Fibroblast of the aortic adventitia (primary cell): ENCODE measurements at places on chromosomes 6 and 20. TPM values are rescaled to one million over a fixed set of nuclear protein-coding genes. Genes with fewer than 3 reads are reported as not detected.

Gene TREML4
- not detected in 2 replicates for total RNA-seq

GRCh38 chr20:32651537-32651936 lies 22.2 kb downstream of the C20orf203 start:
- no peak for DNase-seq

DNA sequence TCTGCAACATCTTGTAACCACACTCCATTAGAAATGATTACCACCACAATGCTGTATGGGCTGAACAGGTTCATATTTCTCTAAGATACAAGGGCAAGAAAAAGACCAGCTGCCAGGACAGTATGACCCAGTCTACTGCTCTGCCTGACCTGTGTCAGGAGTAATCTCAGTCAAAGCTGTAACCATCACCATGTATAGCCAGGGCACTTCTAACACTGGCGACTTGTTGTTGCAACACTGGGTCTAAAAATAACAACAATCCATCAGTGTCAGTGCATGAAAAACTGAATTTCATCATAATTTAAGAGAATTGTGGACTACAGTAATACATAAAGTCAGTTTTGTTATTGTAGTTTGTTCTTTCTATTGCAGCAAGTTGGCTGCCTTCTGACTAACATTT lies 738.6 kb upstream of the ADGRB3 start:
- DNase-seq, result peak; percentile 73

Gene C20orf173
- not detected in 2 replicates for total RNA-seq

DNA sequence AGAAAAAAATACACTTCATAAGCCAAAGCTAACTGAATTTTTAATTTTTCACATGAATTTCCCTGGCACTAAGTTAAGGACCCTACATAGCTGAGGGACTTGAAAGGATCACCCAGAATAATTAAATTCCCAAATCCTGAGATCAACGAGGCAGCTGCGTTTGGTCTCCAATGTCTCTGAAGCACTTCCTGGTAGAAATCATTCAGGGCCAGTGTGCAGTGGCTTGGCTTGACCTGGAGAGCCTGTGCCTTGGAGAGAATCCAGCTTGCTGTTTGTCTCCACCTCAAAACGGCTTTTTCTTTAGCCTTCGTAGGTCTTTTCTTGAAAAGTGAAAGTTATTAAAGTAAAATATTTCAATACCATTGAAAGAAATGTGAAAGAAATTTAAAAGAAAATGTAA lies 92.4 kb downstream of the SMOC2 start:
- peak; percentile 37 for DNase-seq

GRCh38 chr6:30349421-30350177 lies 4.6 kb downstream of the RPP21 start:
- no peak for DNase-seq

- DNase-seq, result no peak
These were observed 122.2 kb downstream of the COL19A1 start for GRCh38 chr6:69988458-69989126.

DNA sequence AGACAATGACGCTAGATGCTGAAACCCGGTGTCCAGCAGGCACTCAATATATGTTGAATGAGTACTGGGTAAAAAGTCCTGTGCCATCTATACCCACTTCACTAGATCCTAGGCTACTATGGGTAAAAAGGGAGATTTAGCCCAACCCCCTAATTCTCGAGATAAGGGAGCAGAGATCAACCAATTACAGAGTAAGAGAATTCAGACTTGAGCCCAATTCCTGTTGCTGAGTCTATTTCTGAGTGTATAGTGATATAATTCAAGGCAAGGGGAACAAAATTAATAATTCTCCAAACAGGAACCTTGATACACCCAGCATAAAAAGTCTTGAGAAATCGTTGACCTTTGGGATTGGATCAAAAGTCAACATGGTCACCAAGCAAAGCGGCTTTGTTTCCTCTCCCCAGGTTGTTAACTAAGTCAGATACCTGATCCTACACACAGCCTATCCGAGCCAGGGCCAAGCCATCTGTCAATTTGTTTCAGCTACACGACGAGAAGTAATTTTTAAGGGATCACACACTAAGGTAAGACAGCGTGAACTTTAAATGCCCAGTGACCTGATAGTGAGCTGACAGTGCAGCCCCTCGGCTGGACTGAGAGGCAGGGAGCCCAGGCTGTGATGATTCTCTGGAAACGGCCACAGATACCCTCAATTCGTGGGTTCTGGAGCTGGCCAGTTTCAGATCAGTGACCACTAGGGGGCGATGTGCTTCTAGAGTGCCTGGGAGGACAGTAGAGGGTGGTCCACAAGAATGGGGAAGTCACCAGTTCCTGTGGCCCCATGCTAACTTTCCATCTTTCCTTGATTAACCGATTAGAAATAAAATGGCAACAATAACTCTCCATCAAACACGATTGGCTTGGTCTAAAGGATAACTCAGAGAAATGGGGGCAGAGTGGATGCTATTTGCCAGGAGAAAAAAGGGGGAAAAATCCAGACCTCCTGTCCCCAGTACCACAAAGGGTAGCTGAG lies 46.2 kb downstream of the SLC22A23 start:
- DNase-seq, result peak; percentile 72

- peak; percentile 40 for DNase-seq
These were observed 179.2 kb upstream of the BMP2 start for GRCh38 chr20:6588296-6588695.

- DNase-seq, result peak; percentile 54
These were observed 66.6 kb upstream of the CCN6 start for GRCh38 chr6:111987295-111987694.

DNA sequence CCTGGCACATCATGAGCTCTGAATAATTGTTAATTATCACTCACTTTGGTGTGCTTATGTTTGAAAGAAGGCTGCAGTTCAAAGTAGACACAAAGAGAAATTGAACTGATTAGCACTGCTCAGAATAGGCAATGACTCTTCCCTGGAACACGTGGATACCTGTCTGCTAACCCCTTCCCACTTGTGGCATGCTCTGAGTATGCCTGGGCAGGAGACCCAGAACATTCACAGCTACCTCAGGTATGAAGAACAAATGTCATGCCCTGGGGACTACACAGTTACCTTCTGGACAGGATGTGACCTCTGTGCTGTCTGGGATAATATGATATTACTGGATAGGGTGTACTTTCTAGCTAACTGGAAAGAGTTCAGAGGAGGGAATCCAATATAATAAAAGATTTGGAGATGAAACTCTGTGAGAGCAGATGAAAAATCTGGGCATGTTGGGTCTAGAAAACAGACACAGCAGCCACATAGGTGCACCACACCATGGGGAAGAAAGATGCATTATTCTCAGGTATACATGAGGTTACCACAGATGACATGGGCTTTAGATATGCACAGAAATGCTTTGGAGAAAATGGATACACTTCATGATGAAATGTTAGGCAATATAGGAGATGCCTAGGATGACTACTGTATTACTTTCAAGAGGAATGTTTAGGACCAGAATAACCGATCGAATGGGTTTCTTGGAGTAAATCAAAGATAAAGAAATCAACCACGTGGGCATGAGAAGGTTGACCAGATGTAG lies 324.2 kb upstream of the PREP start:
- peak; percentile 40 for DNase-seq

- no peak for DNase-seq
These were observed 17.7 kb downstream of the RAB22A start for GRCh38 chr20:58327211-58327610.

- DNase-seq, result no peak
These were observed 56.1 kb upstream of the CST7 start for GRCh38 chr20:24892931-24893330.

GRCh38 chr6:80356000-80356399 lies 249.5 kb downstream of the BCKDHB start:
- DNase-seq, result no peak

- DNase-seq, result no peak
These were observed 64.0 kb downstream of the TCP11 start for GRCh38 chr6:35076997-35077712.

GRCh38 chr6:72974276-72974675 lies 251.0 kb downstream of the KHDC1L start:
- DNase-seq, result no peak

Gene SPATS1
- not detected in 2 replicates for total RNA-seq

DNA sequence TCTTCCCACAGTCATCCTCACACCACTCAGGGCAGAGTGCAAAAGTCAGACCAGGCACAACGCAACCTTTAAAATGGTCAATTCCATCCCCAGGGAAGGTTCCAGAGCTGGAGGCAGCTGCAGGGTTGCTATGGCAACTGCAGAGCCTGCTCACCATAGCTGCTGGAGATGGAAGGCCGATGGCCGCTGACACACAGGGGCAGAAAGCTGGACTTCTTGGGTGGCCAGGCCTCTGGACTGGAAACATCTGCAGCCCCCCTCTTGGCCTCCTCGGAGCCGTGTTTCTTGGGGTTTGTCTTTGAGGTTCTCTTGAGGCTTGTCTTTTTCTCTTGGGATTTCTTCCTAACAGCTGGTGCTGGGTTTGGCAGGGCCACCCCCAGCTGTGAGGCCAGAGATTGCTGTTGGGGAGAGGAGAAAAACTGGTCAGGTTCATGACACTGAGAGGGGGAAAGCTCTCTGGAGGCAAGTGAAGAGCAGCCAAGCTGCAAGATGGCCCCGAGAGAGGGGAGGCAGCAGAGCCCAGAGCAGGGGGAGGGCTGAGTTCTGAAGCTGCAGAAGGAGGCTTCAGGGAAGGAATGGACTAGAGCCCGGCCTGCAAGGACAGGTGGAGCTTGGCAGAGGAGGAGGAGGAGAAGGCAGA lies 10.2 kb downstream of the BNIP5 start:
- DNase-seq, result no peak

DNA sequence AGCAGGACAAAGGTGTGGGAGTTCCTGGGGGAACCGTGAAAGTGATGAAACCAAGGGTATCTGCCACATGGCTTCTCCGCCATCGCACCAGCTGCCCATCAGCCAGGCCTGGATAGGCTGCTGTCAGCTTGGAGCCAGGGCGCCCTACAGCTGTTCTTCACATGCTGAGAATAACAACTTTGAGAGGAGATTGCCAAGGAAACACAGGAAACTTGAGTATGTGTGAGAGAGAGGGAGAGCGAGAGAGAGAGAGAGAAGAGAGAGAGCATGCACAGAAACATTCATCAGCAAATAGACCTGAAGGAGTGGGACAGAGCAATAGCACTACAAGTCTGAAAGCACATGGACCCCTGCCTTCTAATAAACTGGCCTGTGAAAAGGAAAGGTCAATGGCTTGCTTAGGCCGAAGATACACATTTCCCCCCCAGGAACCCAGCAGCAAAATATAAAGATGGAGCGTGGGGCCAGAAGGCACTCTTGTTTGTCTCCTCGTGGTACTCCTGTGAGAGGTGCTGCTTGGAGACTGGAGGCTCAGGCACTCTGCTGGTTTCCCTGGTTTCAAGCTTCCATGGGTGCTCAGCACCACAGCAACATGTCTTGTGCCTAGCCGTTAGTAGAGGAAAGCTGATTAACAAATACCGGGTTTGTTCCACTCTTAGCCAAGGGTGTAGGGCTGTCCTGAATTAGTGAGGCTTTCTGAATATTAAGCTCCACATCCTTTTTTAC lies 53.0 kb downstream of the SNAP25 start:
- DNase-seq, result no peak

- DNase-seq, result peak; percentile 61
These were observed 23.2 kb downstream of the TRERF1 start for GRCh38 chr6:42428326-42429041.

GRCh38 chr6:17700421-17701416 lies 6.0 kb downstream of the NUP153 start:
- no peak for DNase-seq

Gene CST3
- 246 and 355 TPM in 2 replicates for total RNA-seq

DNA sequence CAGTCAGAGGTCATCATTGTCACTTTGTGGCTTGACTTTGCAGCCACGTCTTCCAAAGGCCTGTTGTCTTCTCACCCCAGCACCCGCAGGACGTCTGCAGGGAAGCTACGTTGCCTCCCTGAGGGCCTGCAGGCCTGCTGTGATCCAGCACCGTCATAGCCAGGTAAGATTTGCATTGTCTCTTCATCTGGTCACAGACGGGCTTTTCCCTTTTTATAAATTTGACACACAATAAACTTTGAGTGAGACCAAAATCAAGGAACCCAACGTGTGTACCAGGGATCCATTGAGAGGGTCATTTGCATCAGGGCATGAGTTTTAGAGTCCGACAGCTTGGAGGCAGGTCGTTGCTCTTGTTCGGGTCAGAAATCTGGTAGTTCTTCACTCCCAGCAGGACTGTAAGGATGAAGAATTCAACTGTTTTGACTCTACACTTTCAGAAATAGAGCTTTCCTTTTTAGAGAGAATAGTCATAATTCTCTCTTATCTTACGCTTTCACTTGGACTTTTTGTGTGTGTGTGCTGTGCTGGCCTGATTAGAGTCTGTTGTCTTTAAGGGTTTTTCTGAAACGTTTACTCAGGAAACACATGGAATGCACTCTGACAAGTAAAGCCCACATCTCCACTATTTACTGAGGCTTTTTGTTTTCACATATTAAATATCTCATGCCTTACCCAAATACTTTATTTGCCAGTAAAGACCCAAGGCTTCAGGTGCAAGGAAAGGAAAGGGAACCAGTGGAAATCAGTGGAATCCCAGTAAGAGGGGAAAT lies 177.2 kb upstream of the TAB2 start:
- DNase-seq, result no peak

- DNase-seq, result peak; percentile 75
These were observed 80.4 kb upstream of the BTN3A2 start for GRCh38 chr6:26284537-26285142.

DNA sequence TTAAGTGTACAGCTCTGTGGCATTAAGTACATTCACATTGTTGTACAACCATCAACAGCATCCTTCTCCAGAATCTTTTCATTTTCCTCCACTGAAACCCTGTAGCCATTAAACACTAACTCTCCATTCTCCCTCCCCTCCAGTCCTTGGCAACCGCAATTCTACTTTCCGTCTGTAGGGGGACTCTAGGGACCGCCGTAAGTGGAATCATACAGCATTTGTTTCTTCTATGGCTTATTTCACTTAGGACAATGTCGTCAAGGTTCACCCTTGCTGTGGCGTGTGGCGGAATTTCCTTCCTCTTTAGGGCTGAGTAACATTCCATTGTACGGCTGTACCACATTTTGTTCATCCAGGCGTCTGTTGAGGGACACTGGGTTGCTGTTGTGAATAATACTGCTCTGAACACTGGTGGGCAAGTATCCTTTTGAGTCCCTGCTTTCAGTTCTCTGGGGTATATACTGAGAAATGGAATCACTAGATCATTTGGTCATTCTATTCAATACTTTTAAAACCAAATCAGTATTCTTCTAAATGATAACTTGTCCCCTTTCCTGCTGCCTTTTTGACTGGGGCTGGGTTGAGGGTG lies 50.7 kb downstream of the PPP1R3G start:
- DNase-seq, result no peak
